ENCODE measurements at places on chromosomes 2 and 18. TPM values are rescaled to one million over a fixed set of nuclear protein-coding genes. Genes with fewer than 3 reads are reported as not detected.

NMUR1 gene
- total RNA-seq = not detected

SGO2 gene
- 3.1 TPM for total RNA-seq

HOXD13 gene
- total RNA-seq = not detected

ST3GAL5 gene
- total RNA-seq = 0.33 TPM

CFAP65 gene
- total RNA-seq = not detected

SERPINB10 gene
- not detected for total RNA-seq

GALNT13 gene
- 48.7 TPM for total RNA-seq

MYOM1 gene
- total RNA-seq = 1.6 TPM

ARHGAP15 gene
- not detected for total RNA-seq

ITPRIPL1 gene
- total RNA-seq = 4.3 TPM

ACKR3 gene
- 202 TPM for total RNA-seq

C1GALT1C1L gene
- 1.3 TPM for total RNA-seq

REG3G gene
- total RNA-seq = not detected

ZNF532 gene
- 85.8 TPM for total RNA-seq

C1QL2 gene
- total RNA-seq = not detected

TM4SF20 gene
- not detected for total RNA-seq

TSPYL6 gene
- total RNA-seq = not detected

HADHA gene
- 112 TPM for total RNA-seq

ZNF519 gene
- 7.9 TPM for total RNA-seq

KLF7 gene
- total RNA-seq = 4.3 TPM

CPO gene
- total RNA-seq = not detected

ALPI gene
- not detected for total RNA-seq

TMEM247 gene
- not detected for total RNA-seq

CIB4 gene
- total RNA-seq = not detected

SP110 gene
- 28.7 TPM for total RNA-seq

SOWAHC gene
- 44.6 TPM for total RNA-seq

KLHL29 gene
- total RNA-seq = 14.1 TPM

PARD3B gene
- 0.39 TPM for total RNA-seq

KLHL41 gene
- total RNA-seq = 1.2 TPM

LRP2 gene
- not detected for total RNA-seq

SFXN5 gene
- 9.0 TPM for total RNA-seq

LCT gene
- total RNA-seq = not detected

CCDC85A gene
- total RNA-seq = 2.0 TPM

KCNIP3 gene
- 26.0 TPM for total RNA-seq

CCDC150 gene
- total RNA-seq = 4.8 TPM

IL36B gene
- total RNA-seq = not detected

SELENOI gene
- total RNA-seq = 13.0 TPM

RTP5 gene
- not detected for total RNA-seq

FHOD3 gene
- total RNA-seq = not detected

All from placental epithelial cell (primary cell).